ENCODE measurements at places on chromosomes 3 and 15.

DNA sequence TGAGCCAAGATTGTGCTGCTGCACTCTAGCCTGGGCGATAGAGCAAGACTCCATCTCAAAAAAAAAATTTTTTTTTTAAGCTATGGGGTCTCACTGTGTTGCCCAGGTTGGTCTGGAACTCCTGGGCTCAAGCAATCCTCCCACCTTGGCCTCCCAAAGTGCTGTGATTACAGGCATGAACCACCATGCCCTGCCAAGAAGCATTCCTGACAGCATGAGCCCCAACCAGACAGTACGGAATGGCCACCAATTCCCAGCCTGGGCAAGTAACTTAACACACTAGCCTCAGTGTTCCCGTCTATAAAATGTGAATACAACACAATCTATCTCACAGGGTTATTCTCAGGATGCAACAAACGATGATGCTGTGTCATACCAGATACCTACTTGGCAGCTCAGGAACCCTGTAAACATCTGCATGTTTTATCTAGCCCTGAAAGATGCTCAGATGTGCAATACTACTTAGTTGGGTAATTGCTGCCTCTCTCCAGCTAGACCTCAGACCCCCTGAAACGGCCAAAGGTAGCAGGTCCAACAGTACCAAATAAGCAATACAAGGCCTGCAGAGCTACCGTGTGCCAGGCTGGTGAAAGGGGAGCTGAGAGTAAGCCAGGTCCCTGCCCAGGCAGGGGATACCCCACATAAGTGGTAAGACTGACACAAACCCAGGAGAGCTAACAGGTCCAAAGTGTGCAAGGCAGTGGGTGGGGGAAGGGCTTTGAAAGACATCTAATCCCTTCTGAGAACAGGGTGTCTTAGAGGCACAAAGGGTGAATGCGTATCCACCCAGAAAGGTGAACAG, 1.9 kb downstream of the TKT start:
- no peak for DNase-seq

DNA sequence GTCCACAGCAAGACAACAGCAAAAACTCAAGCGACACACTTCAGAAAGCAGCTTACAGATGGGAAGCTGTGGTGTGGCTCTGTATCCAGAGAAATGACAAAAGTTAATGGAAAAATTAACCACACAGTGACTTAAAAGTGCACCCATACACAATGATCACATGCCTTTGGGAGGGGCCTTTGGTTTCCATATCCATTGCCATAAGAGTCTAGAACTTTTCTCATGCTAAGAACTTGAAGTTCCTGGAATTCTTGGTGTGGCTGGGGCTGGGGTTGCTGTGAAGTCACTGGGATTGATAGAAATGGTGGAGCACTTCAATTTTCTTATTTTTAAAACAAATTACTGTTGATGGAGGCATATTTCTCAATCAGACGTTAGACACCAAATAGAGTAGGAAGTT, 108.6 kb upstream of the FEZF2 start:
- no peak for DNase-seq

DNA sequence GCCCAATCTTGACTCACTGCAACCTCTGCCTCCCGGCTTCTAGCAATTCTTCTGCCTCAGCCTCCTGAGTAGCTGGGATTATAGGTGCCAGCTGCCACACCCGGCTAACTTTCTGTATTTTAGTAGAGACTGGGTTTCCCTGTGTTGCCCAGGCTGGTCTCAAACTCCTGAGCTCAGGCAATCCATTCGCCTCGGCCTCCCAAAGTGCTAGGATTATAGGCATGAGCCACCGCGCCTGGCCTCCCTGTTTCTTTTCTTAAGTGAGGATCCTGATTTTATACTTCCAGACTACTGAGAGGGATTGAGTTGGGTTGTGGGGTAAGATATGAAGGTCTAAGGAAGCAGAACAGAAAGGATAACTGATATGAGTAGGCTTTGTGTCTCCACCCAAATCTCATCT, 106.8 kb downstream of the CNTN3 start:
- DNase-seq, result no peak

GRCh38 chr15:57920911-57921310, 144.6 kb downstream of the ALDH1A2 start:
- DNase-seq, result peak; percentile 4

DNA sequence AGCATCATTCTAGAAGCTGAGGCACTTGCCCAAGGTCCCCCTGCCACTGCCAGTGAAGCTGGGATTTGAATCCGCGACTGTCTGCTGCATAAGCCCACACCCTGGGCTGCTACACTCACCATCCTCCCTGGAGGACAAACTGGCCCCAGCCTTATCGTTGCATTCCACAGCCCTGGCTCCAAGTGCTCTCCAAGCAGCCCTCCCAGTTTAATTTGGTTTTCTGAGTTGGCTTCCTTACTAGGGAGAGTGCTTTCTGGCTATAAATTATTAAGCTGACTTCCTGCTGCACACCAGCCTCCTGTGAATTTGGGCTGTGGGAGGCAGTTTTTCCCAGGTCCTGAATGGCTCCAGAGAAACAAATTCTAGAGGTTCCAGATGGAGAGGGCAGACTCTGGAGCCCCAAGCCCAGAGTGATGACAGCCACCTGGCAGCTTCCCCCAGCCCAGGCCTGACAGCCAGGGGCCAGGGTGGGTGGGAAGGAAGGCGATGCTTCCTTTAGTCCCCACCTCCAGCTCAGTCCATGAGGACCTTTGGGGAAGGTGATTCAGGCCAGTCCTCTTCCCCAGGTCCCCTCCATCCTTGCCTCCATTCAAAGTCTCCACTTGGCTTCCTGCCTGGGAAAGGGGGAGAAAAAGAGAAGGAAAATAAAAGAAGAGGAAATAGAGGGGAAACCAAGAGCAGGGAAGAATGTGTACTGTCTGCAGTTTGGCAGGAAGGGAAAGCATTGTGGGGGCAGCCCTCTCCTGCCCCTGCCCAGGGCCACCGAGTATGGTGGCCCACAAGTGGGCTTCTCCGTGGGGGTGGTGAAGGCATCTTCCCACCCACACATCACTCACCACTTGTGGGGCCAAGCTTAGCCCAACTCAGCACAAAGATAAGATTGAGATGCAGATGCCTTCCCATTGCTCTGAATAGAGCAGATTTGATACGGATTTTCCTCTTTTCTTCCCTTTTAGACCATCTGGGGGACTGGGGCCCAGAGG, 69.6 kb downstream of the SEMA5B start:
- peak; percentile 29 for DNase-seq

GRCh38 chr3:39154280-39155021, 1.1 kb upstream of the CSRNP1 start:
- DNase-seq, result peak; percentile 33

GRCh38 chr3:124847051-124847450, 40.1 kb downstream of the ITGB5 start:
- DNase-seq, result no peak

DNA sequence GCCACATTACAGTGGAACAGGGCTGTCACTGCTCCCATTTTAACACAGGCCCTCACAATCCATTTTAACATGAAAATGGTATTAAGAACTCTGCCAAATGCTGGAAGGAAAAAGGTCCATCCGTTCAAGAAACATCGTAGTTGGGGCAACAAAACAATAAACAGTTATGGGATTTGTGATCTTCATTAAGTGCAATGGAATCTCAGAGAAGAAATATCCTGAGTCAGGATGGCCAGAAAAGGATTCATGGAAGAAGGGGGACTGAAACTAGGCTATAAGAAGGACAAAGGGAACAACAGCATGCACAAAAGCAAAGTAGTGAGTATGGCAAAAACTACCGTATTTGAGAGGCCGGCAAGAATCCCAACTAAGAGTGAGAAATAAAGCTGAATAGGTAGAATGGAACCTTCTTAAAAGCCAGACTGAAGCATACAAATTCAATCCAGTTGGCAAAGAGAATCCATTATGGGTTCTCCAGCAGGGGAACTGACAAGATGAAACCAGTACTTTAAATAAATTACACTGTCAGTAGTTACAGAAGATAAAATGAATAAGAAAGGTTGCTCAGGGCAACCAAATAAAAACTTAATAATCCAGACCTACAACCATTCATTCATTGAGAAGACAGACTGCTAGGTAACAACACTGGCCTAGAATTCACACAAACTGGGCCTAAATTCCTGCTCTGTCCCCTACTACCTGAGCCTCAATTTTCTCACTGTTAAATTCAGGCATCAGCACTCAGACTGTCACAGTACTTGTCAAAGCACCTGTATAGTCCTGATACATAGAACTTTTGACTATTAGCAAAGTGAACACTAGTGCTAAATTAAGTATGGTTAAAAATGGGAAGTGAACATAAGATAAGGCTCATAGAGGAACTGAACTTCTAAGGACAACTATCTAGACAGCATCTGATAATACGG, 6.3 kb downstream of the TBL1XR1 start:
- DNase-seq, result peak; percentile 40

DNA sequence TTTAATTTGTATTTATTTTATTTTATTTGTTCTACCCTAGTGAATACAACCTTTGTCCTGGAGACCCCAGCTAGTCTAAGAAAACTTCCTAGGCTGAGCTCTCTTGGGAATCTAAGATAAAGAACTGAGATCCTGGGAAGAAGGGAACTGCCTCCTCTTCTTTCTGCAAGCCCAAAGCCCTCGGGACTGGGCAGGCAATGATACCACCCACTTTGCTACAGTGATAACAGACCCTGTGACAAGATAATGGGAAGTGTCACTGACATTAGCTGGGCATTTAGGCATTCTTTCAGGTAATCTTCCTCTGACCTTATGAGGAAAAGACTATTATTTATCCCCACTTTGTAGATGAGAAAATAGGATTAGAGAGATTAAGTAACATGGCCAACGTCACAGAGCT, 15.1 kb downstream of the TYRO3 start:
- DNase-seq, result no peak

DNA sequence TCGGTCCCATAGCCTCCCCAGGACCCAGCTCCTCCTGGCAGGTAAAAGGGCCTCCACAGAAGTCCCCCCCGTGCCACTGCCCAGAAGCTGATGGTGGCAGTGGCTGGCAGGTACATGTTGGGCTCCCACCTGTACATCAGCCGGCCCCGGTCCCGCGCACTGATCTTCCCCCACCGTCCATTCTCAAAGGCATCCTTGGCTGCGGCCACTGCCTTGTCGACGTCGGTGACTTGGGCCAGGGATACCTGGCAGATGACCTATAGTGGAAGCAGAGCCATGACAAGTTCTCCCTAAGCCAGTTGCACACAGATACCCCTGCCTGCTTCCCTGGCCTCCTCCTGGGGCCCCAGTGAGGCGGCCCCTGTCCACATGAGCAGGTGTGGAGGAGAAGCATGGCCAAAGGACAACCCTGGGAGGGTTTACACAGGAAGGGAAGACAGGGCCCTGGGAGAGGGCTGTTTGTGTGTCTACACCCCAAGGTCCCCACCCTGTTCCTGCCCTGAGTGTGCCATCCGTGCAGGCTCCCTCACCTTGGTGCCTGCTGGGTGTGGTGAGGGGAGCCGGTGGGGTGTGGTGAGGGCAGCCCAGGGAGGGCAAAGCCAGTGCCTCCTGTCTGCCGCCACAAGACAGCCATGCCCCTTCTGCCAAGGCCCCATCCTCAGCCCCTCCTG, 44.8 kb downstream of the ALDH1L1 start:
- no peak for DNase-seq
